ENCODE measurements at places on chromosomes 13 and 19. TPM values are rescaled to one million over a fixed set of nuclear protein-coding genes. Genes with fewer than 3 reads are reported as not detected.

DNA sequence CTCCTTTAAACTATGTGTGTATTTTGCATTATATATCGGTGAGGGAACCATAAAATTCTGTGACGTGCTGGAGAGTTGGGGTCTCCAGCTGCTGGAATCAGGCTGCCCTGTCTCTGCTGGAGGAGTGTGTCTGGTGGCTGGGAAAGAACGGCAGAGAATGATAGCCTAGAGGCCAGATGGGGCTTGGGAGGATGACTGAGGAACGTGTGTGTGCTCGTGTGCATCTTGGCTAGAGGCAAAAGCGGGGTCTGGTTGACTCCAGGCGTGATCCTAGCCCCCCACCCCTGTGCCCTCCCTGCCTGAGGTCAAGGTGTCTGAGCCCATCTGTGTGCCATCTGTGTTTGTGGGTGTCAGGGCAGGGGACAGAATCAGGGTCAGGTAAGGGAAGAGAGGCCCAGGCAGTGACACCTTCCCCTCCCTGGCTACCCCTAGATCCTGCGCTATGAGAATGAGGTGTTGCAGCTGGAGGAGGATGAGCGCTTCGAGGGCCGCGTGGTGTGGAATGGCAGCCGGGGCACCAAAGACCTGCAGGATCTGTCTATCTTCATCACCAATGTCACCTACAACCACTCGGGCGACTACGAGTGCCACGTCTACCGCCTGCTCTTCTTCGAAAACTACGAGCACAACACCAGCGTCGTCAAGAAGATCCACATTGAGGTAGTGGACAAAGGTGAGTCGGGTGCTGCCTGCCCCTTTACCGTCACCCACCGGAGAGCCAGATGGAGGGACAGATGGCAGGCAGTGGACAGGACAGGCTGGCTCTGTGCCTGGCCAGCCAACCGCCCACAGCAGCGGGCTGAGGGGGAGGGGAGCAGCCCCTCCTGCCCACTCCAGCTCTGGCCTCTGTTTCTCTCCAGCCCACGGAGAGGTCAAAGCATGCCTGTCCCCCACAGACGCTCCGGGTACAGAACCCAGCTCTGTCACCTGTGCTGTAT lies 3.1 kb downstream of the SCN1B start:
- H3K4me3 ChIP-seq, result no peak overlapping the region
- peaks cover 8% of the 10 kb centered on the region for H3K4me1 ChIP-seq
- peaks cover 2% of the 10 kb centered on the region for H3K36me3 ChIP-seq
- H3K27ac ChIP-seq, result no peak overlapping the region
- peaks cover 13% of the 10 kb centered on the region for H3K27me3 ChIP-seq
- DNase-seq, result no peak

The KLK12 gene
- not detected for total RNA-seq

GRCh38 chr19:29483944-29484581 lies 41.7 kb upstream of the VSTM2B start:
- H3K36me3 ChIP-seq, result peaks cover 3% of the 10 kb centered on the region
- H3K27me3 ChIP-seq, result peaks cover 18% of the 10 kb centered on the region
- no peak for DNase-seq
- no peak overlapping the region for H3K27ac ChIP-seq
- no peaks in the 10 kb centered on the region for H3K4me1 ChIP-seq

- H3K27ac ChIP-seq, result no peak overlapping the region
- peaks cover 35% of the 10 kb centered on the region for H3K4me1 ChIP-seq
- H3K4me3 ChIP-seq, result no peak overlapping the region
- no peaks in the 10 kb centered on the region for H3K27me3 ChIP-seq
Observed at GRCh38 chr19:49811328-49811727, 1.8 kb downstream of the FUZ start.

DNA sequence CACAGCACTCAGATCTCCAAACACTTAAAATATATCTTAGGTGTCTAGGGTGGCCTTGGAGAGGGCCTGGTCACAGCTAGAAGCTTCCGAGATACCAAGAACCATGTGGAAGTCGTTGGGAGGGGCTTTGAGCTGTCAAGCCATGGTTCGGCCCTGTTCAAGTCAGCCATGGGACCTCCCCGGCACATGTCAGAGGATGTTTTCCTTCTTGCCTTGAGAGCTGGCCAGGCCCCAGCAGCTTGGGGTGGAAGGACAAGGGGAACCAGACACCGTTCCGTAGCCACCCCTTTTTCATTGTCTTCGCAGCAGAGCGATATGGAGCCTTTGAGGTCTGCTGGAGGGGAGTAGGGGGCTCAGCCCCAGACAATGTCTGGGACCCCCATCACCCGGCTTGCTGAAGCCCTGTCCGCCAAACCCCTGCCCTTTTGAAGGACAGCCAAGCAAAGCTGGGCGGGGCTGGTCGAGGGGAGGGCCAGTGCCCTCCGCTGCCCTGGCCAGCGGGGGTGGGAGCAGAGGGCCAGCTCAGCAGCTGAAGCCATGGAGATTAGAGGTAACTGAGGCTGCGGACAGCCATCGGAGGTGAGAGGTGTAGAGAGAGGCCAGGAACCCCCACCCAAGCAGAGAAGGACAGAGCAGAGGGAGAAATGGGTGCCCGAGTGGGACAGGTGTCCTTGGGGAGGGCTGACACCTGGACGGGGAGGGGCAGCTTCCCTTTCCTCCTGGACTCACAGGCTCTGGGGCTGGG lies 435 bp downstream of the KLK11 start:
- no peaks in the 10 kb centered on the region for H3K4me1 ChIP-seq
- no peak overlapping the region for H3K27ac ChIP-seq
- H3K4me3 ChIP-seq, result no peak overlapping the region
- DNase-seq, result no peak
- H3K27me3 ChIP-seq, result peaks cover 15% of the 10 kb centered on the region

GRCh38 chr19:11299946-11300810 lies 4.2 kb downstream of the TSPAN16 start:
- no peaks in the 10 kb centered on the region for H3K36me3 ChIP-seq
- DNase-seq, result no peak
- H3K27me3 ChIP-seq, result peaks cover 5% of the 10 kb centered on the region
- H3K4me3 ChIP-seq, result no peak overlapping the region
- H3K4me1 ChIP-seq, result no peaks in the 10 kb centered on the region

Data from activated CD4-positive, alpha-beta memory T cell treated with anti-CD3 and anti-CD28 coated beads for 36 hours (primary cell).